ENCODE measurements at places on chromosomes 13 and 19.
A peak's percentile ranks its signal among the peaks of the same experiment; 100 is the strongest.

DNA sequence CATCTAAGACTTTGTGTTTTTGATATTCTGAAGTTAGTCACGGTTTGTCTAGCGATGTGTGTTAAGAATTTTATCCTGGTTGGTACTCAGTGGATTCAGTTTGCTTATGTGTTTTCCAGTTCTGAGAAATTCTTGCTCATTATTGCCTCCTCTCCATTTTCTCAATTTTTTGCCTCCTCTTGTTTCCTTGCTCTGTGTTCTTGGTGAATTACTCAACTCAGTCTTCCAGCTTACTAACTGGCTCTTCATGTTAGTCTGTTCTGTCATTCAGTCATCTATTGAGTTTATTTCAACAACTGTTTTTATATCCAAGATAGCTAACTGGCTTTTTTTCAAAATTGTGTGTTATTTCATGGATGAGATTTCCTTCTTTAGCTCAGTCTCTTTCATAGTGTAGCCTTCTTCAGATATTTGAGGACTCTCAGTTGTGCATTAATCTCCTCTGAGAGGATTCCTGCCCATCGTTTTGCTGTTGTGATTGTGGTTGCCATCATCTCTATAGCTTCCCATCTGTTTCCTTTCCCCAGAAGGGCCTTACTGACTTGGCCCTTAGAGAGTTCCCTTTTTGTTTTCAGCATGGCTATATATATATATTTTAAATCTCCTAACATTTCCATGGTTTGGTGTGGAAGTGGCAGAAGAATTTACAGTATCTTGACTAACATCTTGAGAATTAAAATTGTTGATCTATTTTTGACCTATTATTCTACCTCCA, 6.2 kb downstream of the SETDB2 start:
- DNase-seq = no peak

DNA sequence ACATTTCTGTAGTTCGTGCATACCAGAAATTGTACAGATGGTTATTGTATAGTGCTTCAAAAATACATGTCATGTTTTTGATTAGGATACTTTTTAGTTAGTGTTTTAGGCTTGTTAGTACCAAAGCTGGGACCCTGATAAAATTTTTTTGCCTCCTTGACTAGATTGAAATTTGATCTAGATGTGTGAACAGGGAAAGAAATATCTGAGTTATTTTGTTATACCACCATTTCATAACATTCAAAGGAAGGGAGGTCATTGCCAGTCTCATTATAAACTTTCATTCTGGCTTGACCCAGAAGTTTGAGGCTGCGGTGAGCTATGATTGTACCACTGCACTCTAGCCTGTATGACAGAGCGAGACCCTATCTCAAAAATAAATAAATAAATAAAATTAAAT, 9.0 kb downstream of the LMO7 start:
- DNase-seq = no peak

DNA sequence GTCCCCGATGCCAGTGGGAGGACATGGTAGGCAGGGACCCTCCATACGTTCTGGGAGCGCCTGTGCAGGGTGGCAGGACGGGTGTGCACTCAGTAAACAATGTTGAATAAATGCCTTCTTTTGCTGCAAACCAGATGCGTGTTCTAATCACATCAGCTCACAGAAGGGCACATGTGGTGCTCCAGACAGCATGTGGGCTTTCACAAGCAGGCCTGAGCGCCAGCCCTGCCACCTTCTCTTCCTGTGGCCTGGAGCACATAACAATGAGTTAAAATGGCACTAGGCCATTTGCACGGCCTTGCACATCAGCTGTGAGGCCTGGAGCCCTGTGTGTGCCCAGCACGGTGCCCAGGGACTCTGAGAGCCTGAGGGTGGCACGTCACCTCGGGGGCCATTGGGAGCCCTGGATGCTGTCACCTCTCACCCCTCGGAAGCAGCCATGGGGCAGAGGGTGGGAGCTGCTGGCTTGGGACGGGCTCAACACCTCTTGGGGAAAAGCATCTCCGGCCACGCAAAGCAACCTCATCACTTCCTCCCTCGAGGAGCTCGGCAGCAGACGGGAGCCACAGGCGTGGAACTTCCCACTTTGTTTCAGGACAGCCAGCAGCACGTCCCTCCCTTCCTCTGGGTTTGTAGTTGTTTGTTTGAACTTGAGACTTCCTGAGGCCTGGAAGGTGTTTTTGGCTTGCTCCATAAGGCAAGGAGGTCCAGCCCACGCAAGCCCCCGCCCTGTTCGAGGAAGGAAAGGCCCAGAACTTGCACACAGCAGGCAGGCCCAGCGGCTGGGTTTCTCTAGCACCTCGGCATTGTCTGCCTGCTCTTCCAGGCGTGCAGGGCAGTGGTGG, 9.8 kb downstream of the MCF2L start:
- no peak for DNase-seq

DNA sequence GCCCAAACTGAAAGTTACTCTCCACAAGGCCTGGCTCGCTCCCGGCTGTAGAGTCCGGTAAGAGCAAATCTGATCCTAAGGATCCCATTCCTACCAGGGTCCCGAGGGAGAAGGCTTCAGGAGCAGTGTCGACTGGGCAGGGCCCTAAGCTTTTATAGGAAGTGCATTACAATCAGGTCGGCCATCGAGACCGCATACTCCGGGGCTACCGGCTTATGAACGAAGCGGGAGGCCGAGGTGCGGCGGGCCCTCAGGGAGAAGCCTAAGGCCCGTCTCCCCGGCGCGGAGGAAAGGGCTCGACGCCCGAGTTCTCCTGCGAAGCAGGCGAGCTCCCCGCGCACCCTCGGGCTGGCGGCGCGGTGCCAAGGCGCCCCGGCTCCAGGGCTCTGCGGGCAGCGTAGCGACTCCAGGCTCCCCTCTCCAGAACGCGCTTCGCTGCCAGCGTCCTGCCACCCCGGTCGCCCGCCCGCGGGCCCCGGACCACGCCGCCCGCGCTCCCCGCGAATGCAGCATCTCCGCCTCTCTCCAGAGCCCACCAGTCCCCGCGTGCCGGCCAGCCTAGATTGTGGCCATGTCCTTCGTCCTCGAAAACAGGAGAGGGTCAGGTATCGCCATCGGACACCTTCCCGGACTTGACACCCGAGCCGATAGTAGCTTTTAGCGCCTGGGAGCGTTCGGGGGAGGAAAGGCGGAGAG, 1.4 kb downstream of the EFNB2 start:
- DNase-seq = peak; percentile 77

DNA sequence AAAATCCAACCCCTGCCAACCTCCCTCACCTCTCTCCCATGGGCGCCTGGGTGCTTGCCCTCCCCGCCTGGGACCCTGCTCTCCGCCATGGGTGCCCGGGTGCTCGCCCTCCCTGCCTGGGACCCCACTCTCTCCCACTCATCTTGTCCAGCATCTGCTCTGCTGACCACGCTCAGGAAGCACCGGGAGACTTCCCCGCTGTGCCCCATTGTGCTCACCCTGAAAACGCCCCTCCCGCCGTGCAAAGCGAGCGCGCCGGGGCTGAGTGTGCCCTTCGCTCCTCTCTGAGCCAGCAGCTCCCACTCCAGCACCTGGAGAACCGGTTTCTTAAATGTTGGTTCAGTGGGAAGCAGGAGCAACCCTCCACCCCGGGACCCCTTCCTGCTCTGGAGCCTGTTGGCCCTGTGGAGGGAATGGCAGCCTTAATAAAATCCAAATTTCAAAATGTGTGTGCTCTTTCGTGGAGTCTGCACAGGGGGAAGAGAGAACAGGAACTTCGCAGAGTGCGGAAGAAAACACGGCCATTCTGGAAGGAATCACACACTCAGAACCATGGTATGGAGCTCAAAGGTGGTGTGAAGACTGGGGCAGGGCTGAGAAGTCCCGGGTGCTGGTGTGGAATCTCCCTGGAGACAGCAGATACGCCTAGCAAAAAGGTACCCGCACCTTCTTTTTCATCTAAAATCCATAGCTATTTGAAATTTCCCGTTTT, 23.1 kb upstream of the CDC16 start:
- no peak for DNase-seq

DNA sequence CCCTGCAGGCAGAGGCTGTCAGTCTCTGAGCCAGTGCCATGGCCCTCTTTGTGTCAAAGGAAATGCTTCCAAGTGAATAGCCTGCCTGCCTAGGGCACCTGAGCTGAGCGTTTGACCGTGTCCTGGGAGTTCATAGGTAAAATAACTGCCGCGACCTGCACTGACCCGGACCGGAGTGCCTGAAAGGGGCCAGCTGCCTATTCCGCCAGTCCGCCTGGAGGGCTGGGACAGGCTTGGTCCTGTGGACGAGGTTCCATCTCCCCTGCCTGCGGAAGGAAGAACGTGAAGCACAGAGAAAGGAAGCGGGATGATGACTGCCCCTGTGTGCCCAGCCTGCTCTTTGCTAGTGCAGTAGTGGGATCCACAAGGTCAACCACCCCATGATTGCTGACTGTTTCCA, 17.5 kb upstream of the ZNF492 start:
- no peak for DNase-seq

- DNase-seq = no peak
Observed at GRCh38 chr19:38742296-38742695, 2.0 kb downstream of the CAPN12 start.

DNA sequence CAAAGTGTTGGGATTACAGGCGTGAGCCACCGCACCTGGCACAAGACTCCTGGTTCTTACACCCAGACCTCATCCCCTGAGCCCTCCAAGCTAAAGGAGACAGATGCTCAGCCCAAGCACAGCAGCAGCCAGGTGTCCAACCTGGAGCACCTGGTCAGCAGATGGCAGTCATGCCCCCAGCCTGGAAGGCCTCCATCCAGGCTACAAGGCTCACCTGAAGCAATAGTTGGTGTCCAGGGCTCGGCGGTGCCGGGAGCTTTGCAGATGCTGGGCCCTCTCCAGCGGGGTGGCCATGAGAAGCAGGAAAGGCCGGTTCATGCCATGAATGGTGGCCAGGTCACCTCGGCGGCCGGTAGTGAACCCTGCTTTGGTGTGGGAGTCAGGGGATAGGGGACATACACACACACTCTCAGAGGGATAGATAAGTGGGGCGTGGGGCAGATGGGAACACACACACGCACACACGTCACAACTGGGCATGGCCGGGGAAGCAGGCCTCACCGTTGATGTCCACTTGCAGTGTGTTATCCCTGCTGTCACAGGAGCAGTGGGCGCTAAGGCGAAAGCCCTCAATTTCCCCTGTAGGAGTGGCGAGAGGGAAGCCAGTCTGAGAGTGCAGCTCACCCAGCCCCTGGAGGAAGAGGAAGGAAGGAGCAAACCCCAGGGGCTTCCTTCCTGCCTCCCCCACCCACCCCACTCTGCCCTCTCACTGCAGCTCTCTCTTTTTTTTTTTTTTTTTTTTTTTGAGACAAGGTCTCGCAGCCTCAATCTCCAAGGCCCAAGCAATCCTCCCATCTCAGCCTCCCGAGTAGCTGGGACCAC, 11.8 kb downstream of the TGFB1 start:
- DNase-seq = no peak

- DNase-seq = peak; percentile 29
Observed at GRCh38 chr19:48844472-48844871, 8.2 kb upstream of the HSD17B14 start.

DNA sequence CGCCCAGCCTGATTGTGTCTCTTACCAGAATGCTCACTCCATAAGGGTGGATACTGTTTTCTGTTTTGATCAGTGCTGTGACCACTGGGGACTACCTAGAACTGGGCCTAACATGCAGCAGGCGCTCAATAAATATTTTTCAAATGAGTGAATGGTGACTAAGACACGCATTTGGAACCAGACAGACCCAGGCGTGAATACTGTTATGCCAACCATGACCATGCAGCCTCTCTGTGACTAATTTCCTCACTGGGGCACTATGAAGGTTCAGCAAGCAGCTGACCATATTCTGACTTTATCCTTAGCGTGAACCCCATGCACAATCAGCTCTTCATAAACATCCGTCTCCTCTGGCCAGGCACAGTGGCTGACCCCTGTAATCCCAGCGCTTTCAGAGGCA, 13.0 kb upstream of the SPC24 start:
- peak; percentile 93 for DNase-seq

DNA sequence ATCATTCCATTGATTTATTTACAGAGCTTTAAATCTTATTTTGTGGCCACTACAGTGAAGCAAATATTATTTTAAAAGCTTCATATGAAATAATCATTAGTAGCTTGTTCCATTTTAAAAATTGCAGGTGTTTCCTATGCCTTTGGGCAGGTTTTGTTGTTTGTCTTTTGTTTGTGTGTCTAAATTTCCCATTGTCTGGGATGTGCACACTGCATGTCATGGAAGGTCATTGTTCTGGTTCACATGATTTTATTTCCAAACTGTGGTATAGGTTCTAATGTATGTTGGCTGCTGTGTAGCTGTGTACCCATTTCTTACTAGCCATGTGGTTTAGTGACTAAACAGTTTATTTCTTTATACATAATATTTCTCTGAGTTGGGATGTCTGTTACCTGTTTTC, 65.6 kb downstream of the COL4A2 start:
- DNase-seq = no peak

- DNase-seq = no peak
Observed at GRCh38 chr13:25149711-25150110, 22.4 kb downstream of the AMER2 start.

DNA sequence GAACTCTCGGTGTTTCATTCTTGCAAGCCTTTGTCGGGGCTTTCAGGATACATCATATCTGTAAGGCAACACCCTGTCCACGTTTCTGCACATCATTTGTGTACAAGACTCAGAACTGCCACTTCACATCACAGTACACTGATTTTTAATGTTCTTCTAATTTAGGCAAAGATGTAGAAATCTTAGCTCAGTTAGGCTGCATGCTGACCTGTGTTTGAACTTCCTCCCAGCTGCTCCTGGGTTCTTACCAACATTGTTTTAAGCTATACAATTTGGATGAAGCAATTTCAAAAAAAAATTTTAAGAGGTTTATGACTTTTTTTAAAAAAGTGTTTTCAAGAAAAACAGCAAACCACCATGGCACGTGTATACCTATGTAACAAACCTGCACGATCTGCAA, 1047.9 kb upstream of the SLC10A2 start:
- no peak for DNase-seq

GRCh38 chr19:13796301-13797057, 1.2 kb downstream of the ZSWIM4 start:
- DNase-seq = peak; percentile 90

GRCh38 chr13:82480415-82480814, 1401.9 kb downstream of the SLITRK1 start:
- no peak for DNase-seq

DNA sequence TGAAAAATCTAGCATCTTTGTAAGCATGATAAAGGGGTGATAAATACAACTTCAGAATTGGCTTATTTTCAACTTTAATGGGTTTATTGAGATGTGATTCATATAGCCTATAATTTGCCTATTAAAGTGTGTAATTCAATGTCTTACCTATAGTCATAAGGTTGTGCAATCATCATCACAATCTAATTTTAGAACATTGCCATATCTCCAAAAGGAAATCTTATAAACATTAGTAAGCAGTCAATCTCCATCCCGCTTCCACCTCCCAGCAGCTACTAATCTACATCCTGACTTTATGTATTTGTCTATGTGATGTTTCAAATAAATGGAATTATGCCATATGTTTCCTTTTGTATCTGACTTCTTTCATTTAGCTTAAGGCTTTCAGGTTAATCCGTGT, 145.2 kb upstream of the KLHL1 start:
- no peak for DNase-seq

GRCh38 chr13:36875961-36876360, 44.1 kb downstream of the SMAD9 start:
- DNase-seq = no peak

All from astrocyte of the spinal cord (primary cell).